ENCODE measurements at places on chromosomes 7 and 10.

GRCh38 chr10:16141499-16141898, 281.2 kb upstream of the MINDY3 start:
- DNase-seq, result no peak

GRCh38 chr10:117071286-117072050, 66.5 kb upstream of the SHTN1 start:
- DNase-seq, result no peak

GRCh38 chr10:123526356-123527064, 139.6 kb upstream of the GPR26 start:
- DNase-seq, result no peak

GRCh38 chr10:5814110-5815107, 1.2 kb upstream of the GDI2 start:
- no peak for DNase-seq

Measured in CD8-positive, alpha-beta memory T cell (primary cell).